ENCODE measurements at places on chromosomes 11 and 22.

DNA sequence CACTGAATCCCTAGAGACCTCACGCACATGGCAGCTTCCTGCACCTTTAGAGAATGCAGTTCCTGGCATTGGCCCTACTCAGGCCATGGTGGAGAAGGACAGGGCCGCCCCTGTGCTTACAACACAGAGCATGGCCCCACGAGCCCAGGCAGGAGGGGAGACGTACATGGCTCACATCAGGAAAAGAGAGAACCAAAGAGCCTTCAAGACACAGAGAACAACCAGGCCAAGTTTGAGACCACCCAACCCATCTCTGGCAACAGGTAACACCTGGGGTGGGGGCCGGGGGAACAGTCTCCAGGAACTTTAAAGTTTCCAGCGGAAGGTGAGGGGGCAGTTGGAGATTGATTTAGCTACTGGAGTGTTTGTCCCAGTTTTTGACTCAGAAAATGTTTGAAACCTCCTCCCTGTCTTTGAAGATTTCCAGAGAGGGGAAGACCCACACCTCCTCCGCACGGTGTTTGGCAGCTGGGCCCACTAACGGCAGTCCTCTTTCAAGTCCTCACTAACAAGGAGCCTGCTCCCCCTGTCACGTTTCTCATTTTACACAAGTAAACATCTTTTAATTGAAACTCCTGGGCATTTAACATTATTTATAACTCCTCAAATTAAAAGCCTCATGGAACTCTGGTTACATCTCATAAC lies 1423.8 kb downstream of the TBC1D22A start:
- no peak for DNase-seq

GRCh38 chr22:34490886-34491285 lies 570.6 kb upstream of the LARGE1 start:
- no peak for DNase-seq

DNA sequence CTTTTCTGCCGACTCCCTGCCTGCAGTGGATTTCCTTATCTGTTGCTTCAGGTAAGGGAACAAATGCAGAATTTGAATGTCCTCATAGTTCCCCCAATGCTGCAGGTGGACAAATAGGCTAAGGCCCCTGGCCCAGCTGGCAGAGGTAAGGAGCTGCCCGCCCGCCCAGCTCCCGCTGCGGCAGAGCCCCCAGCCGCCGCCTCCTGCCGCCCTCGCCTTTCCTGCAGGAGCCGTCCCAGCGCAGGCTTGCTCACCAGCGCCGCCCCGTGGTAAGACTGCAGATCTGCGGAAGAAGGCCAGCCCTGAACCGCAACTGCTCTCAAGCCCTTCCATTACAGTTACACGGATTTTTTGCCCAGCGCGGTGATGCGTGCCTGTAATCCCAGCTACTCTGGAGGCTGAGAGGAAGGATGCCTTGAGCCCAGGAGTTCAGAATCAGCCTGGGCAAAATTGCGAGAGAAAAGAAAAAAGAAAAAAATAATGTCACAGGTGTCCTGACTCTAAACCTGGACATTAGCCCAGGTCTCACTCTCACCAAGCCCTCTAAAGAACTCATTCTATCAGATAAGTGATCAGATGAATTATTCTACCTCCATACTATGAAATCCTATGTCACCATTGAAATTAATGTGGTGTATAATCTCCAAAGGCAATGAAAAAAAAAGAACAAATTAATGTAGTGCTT lies 51.2 kb upstream of the EMID1 start:
- peak; percentile 24 for DNase-seq

GRCh38 chr11:134751766-134752165 lies 339.7 kb upstream of the B3GAT1 start:
- DNase-seq, result no peak

- DNase-seq, result no peak
Observed at GRCh38 chr11:103055221-103055890, 36.6 kb downstream of the DCUN1D5 start.
